ENCODE measurements at places on chromosomes 1 and 21.

DNA sequence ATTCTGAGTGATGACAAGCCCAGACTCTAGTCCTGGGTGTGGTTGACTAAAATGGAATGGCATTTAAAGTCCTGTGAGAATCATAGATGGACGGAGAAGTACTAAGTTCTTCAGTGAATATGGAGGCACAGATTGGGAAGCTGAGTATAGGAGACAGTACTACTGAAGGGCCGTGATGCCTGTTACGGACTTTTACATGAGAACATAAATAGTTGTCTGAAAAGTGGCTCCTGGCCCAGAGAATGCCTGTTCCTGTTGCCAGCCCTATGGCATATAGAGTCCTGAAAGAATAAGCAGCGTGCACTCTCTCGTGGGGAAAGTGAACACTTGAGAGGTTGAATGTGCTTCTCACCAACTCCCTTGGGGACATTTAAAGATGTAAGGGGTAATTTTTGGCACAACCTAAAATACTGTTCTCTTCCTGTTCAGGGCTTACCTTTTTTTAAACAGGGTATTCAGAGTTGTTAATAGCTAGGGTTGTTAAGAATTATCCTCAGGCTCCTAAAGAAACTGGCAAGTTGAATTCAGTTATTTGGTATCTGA, 20.4 kb downstream of the CCT8 start:
- no peak for DNase-seq

- no peak for DNase-seq
These were observed 321.0 kb downstream of the RPS6KC1 start for GRCh38 chr1:213371847-213372619.

GRCh38 chr21:16308269-16308668, 578.5 kb downstream of the USP25 start:
- DNase-seq, result peak; percentile 20

DNA sequence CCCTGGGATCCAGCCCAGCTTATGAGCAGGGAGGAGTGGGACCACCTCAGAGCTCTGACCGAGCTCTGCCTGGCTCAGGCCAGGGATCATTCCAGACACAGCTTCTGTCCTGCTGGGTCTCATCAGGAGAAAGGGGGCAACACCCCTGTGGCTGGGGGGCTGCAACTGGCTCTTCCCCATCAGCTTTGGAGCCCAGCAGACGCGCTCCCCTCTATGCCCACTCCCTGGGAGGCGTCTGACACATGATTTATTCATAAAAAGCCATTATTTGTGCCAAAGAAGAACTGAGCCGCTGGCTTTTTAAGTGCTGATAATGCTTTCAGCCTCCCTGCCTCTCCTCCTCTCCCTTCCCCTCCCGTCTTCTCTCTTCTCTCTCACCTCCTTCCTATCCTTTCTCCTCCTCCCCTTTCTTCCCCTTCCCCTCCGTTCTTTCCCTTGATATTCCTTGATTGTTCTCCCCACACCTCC, 25.0 kb downstream of the FOXO6 start:
- DNase-seq, result no peak

- no peak for DNase-seq
These were observed 81.2 kb upstream of the RAB3GAP2 start for GRCh38 chr1:220353229-220354012.

GRCh38 chr1:207203541-207203940, 99.5 kb downstream of the C4BPA start:
- no peak for DNase-seq

- DNase-seq, result no peak
These were observed 45.7 kb downstream of the GPR161 start for GRCh38 chr1:168091063-168091462.

DNA sequence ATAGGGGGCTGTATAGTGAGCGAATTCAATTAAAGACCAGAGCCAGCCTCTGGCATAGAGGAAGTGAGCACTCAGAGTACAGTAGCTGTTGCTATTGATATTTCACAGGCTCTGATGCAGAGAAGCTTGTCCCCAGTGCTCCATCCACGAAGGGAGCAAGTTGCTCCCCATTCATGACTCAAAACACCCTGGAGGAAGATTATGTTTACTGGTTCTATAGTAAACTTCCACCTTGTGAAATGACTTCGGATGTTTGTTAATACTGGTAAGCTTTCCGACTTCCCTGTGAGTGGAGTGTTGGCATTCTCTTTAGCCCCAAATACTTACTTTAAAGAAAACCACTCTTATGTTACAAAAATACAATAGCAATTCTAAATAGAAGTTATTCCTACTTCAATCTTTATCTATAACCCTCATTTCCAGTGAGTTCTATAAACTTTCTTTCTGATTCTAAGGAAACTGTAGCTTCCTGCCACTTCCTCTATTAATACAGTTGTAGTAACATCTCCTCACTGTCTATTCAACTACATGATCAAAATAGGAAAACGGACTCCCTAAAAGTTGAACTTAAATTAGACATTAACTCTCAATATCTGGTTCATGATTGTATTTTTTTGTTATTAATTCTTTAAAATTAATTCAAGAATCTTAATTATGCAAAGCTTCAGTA, 46.4 kb downstream of the ZNF281 start:
- no peak for DNase-seq

GRCh38 chr1:181658581-181658980, 175.3 kb downstream of the CACNA1E start:
- DNase-seq, result no peak

DNA sequence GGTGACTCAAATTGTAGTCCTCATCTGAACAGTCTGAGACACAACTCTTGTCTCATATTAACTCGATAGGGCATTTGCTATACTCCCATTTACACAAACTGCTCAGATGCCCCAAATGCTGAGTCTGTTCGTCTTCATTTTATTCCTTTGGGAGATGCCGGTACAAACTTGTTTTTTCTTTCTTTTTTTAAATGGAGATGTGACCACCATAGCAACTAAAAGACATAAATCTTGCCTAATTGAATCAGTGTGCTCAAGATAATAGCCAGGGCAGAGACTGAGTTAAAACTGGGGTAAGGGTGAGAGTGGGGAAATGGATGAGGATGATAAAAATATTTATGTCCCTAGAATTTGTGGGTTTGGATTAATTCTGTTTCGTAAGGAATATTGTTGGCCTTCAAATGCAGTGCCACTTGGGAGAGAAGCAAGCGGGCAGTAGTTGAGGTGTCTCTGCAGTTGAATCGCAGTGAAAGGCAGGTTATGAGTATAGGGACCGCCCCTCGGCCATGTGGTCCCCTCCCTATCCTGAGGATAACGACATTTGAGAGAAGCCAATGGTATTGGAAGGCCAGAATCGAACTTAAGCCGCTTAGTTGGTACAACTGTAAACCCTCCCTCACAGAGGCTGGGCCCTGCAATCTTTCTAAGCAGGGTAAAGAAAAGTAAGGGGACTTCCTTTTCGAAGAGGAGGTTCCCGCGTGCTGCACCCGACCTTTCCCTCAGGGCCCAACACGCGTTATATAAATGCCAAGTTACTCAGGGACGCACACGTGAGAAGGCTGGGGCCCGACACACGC, 859 bp upstream of the LRRC8B start:
- no peak for DNase-seq

- DNase-seq, result no peak
These were observed 149.5 kb downstream of the ZBTB18 start for GRCh38 chr1:244200596-244200995.

DNA sequence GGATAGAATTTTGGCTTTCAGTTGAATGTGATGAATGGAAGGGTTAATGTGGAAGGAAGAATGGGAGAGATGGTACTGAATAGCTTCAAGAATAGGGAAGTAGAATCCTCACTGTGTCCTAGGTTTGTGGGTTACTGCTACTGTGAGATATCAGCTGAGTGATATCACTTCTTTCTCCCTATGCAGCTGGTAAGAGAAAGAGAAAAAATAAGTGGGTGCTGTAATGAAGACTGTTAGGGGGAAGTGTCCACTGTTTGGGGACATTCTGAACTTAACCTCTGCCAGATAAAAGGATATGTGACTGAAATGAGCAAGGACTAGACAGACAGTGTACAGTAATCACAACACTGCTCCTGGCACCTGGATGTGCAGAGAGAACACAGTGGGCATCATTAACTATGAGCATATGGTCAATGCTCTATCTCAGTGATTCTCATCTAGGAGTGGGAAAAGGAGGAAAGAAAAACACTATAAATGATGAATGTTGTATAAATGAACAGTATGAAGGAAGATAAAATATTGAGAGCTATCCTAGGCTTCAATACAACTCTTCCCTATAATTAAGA, 25.6 kb upstream of the MOB3C start:
- no peak for DNase-seq

- DNase-seq, result no peak
These were observed 17.7 kb downstream of the MRPS6 start for GRCh38 chr21:34091032-34091431.

DNA sequence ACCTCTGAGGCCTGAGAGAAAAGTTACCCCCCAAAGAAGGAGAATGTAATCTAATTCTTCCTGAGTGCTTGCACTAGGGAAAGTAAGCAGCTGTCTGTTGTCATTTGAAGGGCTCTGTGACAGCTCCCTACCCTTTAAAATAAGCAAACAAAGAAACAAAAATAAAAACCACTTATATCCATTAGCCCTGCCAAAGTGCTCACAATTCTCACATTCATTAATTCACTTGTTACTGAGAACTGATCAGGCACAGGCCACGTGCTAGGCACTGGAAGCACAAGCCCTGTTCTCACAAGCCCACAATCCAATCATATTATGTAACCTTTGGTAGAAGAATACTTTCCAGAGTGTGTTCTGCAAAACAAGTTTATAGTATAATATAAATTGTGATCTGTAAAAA, 199.4 kb downstream of the ZC3H11B start:
- DNase-seq, result no peak

GRCh38 chr1:110187139-110187890, 22.8 kb upstream of the KCNC4 start:
- peak; percentile 20 for DNase-seq

GRCh38 chr1:145992958-145993617, 3.3 kb downstream of the TXNIP start:
- DNase-seq, result no peak

GRCh38 chr1:3219791-3220467, 150.9 kb downstream of the PRDM16 start:
- no peak for DNase-seq

All from fibroblast of skin of abdomen (primary cell).